ENCODE measurements at places on chromosomes 12 and 14.

DNA sequence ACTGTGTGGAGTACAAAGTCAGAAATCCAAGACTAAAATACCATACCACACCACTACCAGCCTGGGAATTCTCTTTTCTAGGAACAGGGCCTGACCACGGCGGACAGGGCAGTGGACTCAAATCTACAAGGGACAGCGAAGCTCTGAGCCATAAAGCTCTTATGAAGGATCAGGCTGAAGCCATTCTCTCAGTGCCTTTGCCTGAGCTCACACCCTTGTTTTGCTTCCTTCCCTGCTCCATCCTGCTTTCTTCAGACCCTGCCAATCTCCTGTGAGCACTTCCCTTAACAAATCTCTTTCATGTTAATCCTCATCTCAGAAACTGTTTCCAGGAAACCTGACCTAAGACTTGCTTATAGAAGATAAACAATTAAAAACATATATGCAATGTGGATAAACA lies 398.5 kb downstream of the MDGA2 start:
- DNase-seq: no peak

- DNase-seq: no peak
Observed at GRCh38 chr12:100187068-100187467, 13.5 kb upstream of the ACTR6 start.

DNA sequence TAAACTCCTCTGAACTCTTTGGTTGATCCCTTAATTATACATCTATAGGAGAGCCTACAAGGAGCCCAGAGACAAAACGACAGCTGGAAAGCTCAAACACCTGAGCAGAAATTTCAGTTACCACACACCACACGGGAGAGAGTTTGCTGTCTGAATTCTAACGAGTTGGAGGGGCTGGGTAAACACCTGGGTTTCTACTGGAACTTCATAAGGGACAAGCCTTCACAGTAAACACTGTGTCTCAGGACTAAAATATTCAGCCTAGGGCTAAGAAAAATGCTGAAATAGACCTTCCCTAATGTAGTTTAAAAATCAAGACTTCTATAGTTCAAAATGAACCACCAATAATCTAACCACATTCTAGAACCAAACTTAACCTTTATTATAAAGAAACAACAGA lies 9.6 kb upstream of the ANO2 start:
- DNase-seq: no peak

DNA sequence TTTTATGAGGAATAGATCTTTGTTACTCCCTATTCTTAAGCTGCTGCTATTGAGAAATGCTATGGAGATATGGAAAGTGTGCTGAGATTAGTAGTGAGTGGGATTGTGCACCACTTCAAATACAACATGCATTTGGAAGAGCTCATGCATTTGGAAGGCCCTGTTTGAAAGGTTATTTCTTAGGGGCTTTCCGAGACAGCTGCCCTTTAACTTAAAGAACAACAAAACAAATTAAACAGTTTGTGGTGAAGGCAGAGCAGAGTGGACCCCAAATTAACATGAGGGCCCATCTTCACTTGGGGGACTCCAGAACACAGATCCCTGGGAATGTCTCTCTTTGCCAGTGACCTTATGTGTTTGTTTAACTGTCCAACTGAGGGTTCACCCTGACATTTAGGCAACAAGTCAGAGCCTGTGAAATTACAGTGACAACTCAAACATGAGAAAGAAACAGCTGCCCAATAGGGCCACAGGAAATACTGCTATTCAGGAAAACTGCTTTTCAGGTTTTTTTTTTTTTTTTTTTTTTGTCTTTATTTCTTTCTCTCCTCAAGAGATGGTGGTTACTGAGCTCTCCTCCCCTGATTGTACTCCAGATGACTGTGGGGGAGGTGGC lies 41.4 kb upstream of the IGF1 start:
- DNase-seq: no peak

- no peak for DNase-seq
Observed at GRCh38 chr12:100273782-100274181, 6.8 kb downstream of the SCYL2 start.

DNA sequence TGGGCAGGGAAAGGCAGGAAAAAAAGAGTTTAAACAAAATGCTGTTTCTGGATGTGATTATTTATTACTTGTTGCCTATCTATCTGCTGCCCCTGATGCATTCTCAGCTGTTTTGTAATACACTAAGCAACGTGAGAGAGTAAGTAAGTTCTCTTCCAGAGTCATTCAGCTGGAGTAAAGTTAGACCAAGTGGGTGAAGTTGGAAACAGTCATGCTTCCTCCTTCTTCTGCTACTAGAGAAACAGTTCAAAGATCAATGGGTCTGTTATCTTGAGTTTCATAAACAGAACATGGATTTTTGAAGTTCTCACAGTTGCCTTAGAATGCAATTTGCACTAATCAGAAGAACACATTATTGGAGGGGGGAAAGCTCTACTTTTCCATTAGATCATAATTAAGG lies 279.3 kb downstream of the EGLN3 start:
- no peak for DNase-seq

DNA sequence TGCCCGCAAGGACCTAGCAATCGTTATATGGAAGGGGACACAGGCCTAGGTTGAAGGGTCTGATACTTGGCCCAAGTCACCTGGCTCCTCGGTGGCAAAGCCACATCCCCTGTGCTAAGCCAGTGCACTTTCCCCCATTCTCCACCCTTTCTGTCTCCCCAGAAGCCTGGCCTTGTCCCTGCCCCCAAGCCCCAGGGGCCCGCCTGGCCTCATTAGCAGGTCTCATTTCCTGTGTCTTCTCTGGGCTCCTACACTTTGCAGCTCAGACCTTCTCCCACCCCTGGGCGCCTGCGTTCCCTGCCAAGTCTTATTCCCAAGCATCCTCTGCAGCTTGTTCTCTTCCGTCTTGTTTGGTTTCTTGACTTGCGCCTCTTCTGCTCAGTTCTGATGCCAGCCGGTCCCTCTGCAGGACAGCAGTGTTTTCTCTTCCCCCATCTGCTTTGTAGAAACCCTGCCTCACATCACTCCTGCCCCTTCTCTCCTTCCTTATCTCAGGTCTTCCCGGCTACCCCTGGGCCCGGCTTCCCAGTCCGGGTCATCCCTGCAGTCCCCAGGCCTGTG lies 66.7 kb downstream of the SLC24A4 start:
- no peak for DNase-seq

GRCh38 chr14:36383767-36384431 lies 63.5 kb upstream of the MBIP start:
- DNase-seq: no peak

DNA sequence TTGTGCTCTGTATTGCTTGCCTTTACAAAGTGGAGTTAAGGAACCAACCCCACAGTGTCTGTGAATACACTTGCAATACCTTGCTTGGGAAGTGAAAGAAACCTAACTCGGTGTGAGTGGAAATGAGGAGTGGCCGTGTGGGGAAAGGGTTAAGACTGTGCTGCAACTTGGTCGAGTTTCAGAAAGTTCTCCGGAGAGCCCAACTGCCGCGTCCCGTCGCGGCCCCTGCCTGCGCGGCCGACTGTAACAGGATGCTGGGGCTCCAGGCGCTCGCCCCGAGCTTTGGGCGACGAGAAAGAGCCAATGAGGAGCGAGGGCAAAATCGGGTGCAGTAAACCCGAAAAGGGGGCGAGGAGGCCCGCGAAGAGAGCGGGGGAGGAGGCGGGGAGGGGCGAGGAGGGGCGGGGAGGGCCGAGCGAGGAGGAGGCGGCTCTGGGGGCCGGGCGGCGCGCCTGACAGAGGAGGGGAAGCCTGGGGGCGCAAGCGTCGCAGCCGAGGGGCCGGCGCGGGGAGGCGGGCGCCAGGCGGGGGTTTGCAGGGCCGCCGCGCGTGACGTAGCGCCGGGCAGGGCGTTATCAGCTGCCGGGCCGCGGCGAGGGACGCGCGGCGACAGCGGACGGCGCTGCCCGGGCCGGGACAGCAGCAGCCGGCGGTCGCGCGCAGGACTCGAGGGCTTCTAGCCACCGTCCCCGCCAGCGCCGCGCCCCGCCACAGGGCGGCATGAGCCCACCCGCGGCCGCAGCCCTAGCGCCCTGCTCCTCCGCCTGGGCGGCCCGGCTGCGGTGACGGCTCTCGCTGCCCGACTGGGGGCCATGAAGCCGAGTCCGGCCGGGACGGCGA lies at the start of gene DACT1:
TSS of gene DACT1 (plus strand) at position 572 of the 840 bp plus-strand sequence. CDS start at position 813, 241 bp downstream.
- no peak for DNase-seq

DNA sequence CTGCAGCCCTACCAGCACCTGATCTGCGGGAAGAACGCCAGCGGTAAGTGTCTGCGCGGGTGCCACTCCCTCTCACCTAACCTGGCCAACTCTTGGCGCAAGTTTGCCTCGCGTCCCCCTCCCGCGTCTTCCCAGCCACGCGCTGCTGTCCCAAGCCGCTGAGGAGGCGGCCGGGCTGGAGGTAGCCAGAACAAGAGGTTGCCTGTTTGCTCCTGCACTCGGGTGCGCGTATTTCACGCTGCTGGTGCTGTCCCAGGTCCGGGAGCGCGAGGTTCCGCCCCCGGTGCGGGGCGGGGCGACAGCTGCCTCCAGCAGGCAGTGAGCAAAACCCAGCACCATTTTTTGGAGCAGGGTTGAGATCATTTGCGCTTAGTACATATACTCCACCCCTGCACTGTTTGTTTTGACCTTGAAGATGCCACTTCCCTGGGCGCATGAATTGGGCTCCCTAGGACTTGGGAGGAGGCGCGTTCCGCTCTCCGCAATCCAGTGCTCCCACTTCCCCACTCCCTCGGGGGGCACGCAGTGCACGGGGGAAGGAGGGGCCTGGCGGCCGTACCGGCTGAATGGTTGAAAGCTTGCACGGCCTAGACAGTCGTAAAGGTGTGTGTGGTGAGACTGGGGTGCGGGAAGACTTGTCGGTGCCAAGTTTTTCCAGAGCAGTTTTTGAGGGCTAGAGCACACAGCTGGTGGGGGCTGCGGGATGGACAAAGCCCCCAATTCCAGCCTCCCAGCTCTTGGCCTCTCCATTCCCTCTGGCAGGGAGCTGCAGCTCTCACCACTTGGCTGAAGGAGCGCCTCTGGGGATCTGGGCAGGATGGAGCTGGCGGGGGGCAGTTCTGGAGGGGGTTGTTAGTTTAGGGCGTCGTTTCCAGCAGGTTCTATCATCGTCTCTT lies 226.9 kb upstream of the CRY1 start:
- DNase-seq: no peak

DNA sequence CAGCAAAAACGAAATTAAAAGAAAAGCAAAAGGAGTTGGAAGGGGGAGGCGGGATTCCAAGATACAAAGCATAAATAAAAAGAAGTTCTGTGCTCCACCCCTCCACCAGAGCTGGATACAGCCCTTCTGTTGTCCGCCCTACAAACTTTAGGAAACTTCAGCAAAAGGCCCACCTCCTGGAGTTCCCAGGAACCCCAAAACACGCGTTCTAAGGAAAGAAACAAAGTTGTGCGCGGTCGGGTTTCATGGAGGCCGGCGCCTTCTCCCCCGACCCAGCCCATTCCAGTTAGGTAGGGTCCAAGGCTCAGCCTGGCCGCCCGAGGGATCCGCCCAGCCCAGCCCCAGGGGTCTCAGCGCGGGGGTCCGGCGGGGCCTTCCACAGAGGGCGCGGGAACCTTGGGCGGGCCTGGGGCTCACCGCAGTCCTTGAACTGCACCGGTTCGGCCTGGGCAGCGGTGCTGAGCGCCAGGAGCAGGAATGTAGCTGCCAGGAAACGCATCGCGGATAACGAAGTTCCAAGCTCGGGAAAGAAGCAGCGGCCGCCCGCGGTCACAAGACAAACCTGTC lies at the start of gene NPC2:
TSS of gene NPC2 (minus strand) at position 530 of the 567 bp plus-strand sequence. CDS start at position 499, 31 bp downstream.
- no peak for DNase-seq

GRCh38 chr12:120836114-120836684 lies 68.0 kb downstream of the SPPL3 start:
- no peak for DNase-seq

GRCh38 chr12:69423037-69423905 lies 46.9 kb upstream of the FRS2 start:
- no peak for DNase-seq

DNA sequence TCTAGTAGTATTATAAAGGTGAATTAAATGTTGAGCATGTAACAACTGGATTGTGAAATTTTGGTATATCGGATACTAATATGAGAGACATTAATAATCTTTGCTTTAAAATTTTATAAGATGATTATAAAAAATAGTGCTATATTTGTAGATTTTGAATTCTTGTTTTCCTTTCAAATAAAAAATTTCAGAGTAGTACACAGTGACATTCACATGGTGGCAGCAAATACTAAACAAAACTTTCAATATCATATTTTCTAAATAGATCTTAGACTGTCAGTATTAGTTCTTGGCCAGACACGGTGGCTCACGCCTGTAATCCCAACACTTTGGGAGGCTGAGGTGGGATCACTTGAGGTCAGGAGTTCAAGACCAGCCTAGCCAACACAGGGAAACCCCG lies 166.0 kb downstream of the NAV3 start:
- DNase-seq: no peak

DNA sequence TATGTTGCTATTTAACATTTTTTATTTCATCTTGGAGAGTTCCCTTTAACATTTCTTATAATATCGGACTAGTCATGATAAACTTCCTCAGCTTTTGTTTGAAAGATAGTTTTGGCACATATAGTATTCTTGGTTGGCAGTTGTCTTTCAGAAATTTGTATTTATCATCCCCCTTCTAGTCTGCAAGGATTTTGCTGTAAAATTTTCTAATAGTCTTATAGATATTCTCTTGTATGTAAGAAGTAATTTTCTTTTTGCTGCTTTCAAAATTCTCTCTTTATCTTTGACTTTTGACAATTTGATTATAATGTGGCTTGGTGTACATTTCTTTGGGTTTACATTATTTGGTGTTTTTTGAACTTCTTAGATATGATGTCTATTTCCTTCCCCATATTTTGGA lies 116.0 kb upstream of the AVPR1A start:
- no peak for DNase-seq

- no peak for DNase-seq
Observed at GRCh38 chr12:92987846-92988621, 58.9 kb upstream of the EEA1 start.

DNA sequence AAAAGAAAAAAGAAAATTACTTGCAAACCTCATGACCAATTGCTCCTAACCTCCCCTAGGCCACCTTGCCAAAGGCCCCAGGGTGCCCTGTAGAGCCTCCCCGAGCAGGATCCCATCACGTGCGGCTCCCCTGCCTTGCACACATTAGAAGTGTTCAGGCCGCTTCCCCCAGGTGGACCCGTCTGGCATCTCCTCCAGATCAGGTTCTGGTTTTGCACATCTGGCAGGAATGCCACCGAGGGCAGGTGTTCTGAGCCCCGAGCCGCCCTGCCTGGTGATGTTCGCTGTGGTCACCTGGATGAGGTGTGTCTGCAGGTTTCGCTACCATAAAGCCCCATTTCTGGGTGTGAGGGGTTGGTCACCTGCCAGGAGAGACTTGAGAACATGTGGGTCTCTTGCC lies 19.3 kb downstream of the MMP17 start:
- DNase-seq: no peak

GRCh38 chr14:52640137-52640536 lies 55.2 kb downstream of the ERO1A start:
- DNase-seq: no peak

- no peak for DNase-seq
Observed at GRCh38 chr14:105879503-105879866, 353.1 kb downstream of the TMEM121 start.
